Left forelimb (tissue), 1 donor: ENCODE measurements at places on chromosomes 7 and 10.

GRCh38 chr10:85661123-85661522 lies 705.5 kb downstream of the GRID1 start:
- DNase-seq: no peak

DNA sequence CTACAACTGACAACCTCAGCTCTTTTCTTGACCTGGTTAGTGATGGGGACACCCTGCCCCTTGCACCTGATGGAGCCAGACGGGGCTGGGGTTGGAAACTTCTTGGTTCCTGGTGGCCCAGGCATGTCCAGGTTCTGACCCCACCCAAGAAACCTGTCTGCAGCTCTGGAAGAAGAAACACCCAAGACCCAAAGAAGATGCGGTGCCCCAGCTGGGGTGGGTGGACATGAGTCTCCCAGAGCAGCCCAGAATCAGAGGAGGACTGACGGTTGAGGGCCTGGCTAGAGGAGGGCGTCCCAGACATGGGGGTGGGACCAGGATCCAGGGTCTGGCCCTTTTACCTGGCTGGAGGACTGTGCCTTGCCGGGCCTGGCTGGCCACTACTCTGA lies 202.4 kb downstream of the GLRX3 start:
- DNase-seq: peak; percentile 59

DNA sequence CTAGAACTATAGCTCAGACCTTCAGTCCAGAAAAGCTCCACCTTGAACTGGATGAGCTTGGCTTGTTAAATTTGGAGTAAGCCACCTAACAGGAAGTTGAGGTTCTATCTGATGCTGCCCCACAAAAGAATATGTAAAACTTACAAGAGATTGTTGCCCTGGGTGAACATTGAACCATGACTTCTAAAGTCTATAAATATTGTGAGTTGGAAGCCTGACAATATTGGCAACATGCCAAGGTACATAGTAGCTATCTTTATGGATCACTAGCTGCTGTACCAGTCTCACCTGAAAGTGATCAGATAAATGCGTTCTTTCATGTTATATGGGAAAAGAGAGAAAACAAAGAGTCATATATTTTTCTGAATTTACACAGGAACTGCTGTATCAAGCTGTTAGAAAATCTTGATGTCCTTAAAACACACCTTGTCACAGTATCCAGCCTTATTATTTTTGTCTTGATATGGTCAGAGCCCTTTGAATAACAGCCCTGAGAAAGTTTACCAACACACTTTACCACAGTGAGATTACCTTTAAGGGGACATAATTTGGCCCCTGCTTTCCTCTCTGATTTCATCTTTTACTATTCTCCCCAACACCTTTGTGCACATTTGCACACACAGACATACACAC lies 92.0 kb downstream of the LSMEM1 start:
- DNase-seq: no peak

GRCh38 chr7:4221043-4221442 lies 461.1 kb upstream of the FOXK1 start:
- DNase-seq: no peak

DNA sequence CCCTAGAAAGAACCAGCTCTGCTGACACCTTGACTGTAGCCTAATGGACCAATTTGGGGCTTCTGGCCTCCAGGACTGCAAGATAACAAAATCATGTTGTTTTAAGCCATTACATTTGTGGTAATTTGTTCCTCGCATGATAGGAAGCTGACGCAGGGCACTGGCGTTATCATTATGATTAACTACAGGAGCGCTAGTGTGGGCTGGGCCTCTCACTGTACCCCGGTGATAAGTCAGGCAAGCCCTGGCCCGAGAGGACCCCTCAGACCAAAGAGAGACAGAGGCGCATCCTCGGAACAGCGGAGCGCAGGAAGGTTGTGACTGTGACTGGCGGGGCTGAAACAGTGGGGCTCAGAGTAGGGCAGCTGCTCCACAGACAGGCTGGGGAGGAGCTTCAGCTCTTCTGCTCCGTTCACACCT lies 150.3 kb upstream of the CHST15 start:
- peak; percentile 37 for DNase-seq

GRCh38 chr7:92006046-92006445 lies 65.4 kb downstream of the AKAP9 start:
- no peak for DNase-seq

GRCh38 chr10:112184379-112184778 lies 814 bp upstream of the GPAM start:
- DNase-seq: no peak

GRCh38 chr10:50417886-50418830 lies 166.8 kb upstream of the ASAH2 start:
- DNase-seq: peak; percentile 85
